Retinal pigment epithelial cell (primary cell): ENCODE measurements at places on chromosomes 11 and 22.

GRCh38 chr11:1256257-1257045 is 33.6 kb downstream of the MUC5B start:
- DNase-seq, result no peak

- no peak for DNase-seq
Measured at GRCh38 chr11:95698676-95699557, 90.7 kb downstream of the FAM76B start.

DNA sequence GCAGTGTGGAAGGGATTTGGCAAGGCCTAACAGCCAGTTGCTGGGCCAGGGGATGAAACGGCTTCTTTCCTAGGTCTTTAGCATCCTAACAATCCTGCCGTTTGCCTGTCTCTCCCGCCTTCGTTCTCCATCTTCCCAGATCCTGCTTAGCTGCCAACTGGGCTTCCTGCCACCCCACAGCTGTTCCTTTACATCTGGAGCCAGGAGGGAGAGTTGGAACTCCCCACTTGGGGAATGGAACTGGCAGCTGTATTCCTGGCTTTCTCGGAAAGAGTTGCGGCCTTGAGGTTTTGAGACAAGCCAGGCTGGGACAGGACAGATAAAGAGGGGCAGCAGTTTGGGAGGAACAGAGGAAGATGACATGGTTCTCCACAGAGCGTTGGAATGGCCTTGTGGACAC is 59.6 kb downstream of the ST3GAL4 start:
- no peak for DNase-seq

GRCh38 chr11:85884581-85885021 is 29.4 kb downstream of the CCDC83 start:
- no peak for DNase-seq

DNA sequence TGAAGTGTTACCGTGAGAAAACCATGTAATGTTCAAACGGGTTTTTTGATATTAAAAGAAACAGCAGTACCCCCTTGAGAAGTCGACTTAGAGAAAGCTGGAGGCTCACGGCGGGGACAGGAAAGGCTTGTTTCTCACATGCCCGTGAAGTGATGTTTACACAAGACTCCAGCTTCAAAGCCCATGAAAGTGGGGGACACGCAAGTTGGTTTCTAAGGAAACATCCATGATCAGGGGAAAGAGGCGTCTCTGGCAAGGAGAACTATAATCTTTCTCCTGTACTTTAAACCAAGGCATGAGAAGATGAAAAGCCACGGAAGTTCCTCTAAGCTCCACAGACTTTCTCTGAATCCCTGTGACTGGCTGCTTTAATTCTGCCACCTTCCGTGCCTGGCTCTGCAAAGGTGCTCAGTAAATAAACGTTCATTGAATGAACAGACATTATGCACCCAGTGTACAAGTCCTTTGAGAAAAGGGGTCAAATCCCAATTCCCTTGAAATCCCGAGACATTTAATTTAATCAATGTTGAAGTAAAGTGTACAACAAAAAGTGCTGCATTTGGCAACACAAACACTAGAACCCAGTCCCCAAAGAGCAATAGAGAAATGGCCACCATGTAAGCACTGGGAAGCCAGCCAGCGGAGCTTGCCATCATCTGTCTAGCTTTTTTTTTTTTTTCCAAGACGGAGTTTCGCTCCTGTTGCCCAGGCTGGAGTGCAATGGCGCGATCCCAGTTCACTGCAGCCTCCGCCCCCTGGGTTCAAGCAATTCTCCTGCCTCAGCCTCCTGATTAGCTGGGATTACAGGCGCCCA is 58.7 kb downstream of the AHNAK start:
- no peak for DNase-seq

DNA sequence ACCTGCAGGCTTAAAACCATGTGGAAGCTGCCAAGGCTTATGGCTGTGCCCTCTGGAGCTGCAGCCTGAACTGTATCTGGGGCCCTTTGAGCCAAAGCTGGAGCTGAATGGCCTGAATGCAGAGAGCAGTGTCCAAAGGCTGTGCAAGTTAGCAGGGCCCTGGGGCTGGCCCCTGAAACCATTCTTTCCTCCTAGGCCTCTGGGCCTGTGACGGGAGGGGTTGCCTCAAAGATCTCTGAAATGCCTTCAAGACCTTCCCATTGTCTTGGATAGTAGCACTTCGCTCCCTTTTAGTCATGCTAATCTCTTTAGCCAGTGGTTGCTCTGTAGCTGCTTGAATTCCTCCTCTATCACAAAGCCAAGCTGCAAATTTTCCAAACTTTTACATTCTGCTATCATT is 12.8 kb upstream of the IFTAP start:
- DNase-seq, result no peak

DNA sequence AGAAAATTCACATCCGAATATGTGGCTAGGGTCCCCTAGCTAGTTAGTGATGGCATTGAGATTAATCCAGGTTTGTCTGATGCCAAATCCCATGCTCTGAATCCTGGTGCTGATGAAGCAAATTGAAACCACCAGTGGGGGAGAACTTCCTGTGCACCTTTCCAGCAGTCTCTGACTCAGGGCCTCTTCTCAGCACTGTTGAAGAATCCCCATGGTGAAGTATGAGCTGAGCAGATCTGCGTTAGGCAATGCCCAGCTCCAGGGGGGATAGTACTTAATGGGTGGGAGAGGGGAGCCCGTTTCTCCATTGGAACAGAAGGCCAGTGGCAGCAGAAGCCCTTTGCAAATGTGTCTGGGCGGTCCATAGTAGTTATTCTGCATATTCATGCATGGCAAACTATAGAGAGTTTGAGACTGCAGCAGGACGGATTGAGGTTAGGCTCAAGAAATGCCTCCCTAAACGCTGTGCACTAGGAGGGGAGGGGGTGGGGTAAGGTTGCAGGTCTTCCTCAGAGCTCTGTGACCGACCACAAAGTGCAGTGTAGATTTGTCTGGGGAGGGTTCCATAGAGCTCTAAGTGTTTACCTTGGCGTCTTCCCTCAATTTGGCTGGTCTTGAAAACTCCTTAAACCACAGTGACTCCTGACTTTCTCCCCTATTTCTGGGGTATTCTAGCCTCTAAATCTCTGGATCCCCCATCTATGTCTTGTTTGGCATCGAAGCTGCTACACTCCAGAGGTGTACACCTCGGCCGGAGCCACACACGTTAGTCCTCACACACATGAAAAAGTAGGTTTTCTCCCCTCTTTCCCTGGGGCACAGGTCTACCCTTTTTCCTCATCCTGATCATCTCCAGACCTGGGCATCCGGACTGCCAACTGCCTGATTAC is 4.8 kb downstream of the POU2F3 start:
- DNase-seq, result no peak

DNA sequence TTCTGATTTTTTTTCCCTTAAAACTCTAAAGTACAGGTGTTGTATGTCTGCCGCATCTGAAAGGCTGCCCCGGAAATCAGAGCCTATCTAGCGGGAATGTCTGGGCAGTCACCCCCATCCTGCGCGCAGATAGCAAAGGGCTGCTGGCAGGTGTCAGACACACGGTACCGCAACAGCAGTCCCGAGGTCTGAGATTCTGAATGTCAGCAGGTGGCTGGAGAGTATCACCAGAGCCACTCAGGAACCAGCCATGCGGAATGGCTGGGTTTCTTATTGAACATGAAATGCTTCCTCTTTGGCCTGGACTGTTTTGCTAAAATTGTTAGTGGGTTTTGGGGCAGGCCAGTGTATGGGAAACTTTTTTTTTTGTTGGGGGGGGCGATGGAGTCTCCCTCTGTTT is 53.3 kb downstream of the CERK start:
- DNase-seq, result no peak

DNA sequence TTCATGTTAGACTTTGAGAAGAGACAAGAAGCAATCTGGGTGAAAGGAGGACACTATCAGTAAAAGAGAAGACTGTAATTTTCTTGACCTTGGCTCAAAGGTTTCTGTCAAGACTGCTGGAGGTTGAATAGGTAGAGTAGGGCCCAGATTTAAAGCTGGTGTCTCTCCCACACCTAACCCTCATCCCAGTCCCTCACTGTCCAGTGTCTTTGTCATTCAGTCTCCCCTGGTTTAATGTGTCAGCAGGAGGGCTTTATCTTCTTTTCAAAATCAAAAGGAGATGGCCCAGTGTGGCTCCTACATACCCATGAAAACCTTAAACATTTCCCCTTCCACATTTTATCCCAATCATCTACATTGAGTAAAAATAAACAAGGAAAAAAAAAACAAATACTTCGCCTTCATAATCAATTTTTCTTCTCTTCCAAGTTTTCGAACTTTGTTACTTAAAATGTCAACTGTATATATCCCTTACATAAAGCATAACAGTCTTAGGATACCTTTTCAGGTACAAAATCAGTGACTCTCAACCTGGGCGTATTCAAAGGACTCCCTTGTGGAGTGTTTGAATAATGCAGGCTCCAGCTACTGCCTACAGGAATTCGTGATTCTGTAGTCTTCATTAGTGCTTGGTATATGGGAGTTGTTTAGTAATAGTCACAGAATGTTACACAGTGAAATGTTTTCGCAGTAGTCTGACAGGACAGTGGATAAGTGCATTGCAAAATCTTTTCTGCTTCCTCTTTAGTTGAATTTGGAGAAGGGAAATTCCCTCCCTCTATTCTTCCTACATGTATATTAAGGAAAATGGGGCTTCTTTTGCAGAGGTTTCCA is 87.2 kb downstream of the FAT3 start:
- no peak for DNase-seq

DNA sequence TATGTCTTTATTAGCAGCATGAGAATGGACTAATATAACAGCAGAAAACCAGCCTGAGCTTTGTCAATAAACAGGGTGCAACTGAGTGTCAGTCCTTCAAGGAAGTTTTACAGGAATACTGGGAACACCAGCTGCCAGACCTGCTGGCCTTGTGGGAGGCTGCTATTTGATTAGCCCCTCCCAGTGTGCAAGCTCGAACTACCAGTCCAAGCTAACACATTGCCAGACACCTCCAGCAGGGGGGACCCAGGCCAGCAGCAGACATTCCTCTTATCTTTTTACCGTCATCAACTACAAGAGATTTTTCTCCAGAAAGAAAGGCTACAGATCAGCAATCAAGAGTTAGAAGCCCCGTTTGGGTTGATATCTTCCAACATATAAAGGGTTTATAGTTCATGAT is 942.8 kb upstream of the TENM4 start:
- no peak for DNase-seq

- no peak for DNase-seq
Measured at GRCh38 chr11:68506908-68507307, 46.4 kb downstream of the PPP6R3 start.
